ENCODE measurements at places on chromosomes 6 and 20.

DNA sequence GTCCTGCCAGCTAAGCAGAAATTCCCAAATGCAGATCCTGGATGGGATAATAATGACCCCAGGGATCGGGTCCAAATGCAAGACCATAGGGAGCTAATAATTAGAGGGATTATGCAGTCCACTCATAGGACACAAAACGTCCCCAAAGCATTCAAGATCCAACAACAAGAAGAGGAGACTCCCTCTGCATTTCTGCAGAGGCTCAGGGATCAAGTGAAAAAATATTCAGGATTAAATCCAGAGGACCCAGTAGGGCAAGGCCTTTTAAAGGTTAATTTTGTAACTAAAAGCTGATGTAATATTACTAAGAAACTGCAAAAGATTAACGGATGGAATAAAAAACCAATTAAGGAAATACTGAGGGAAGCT lies 22.2 kb downstream of the HLA-A start:
- DNase-seq, result no peak

DNA sequence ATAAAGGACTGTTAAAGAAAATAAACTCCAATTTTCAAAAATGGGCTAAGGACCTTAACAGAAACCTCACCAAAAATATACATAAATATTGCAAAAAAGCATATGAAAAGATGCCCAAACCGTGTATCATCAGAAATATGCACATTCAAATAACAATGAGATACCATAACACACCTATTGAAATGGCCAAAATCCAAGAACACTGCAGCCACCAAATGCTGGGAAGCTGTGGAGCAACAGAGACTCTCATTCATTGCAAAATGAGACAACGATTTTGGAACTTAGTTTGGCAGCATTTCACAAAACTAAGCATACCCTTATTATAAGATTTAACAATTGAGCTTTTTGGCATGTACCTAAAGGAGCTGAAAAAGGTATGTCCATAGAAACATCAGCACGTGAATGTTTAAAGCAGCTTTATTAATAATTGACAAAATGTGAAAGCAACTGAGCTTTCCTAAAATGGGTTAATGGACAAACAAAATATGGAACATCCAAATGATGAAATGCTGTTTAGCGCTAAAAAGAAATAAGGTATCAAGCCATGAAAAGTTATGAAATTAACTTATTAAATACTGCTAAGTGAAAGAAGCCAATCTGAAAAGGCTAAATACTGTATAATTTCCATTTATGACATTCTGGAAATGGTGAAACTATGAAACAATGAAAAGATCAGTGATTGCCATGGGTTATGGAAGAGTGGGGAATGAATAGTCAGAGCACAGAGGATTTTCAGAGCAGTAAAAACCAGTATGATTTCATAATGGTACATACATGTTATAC lies 592.6 kb upstream of the ADGRB3 start:
- DNase-seq, result no peak

GRCh38 chr20:44395461-44396340 lies 40.2 kb downstream of the HNF4A start:
- no peak for DNase-seq

DNA sequence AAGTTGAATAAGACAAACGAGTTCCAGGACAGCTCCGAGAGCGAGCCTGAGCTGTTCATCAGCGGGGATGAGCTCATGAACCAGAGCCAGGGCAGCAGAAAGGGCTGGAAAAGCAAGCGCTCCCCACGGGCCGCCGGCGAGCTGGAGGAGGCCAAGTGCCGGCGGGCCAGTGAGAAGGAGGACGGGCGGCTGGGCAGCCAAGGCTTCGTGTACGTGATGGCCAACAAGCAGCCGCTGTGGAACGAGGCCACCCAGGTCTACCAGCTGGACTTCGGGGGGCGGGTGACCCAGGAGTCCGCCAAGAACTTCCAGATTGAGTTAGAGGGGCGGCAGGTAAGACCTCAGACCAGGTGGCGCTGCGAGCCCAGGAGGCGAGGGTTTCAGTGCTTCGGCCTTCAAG lies 56.0 kb upstream of the TMEM181 start:
- no peak for DNase-seq

- peak; percentile 52 for DNase-seq
Measured at GRCh38 chr20:1489325-1489724, 1.9 kb downstream of the SIRPB2 start.

GRCh38 chr6:2314641-2315040 lies 69.2 kb upstream of the GMDS start:
- DNase-seq, result no peak

GRCh38 chr6:83470001-83470400 lies 39.1 kb upstream of the ME1 start:
- DNase-seq, result peak; percentile 27

DNA sequence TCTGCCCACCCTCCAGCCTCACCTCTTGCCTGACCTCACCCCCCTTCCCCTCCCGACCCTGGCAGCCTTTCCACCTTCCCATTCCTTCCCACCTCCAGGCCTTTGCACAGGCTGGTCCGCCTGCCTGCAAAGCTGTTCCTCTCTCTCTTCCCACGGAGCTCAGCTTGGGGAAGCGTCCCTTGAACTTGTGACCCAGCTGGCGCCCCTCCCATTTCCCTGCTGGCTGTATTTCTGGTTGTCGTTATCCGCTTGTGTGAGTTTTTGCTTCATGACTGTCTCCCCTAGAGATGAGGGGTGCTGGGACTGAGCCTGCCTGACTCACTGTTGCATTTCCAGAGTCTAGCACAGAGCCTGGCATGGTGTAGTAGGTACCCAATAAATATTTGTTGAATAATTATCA lies 32.5 kb downstream of the VSTM2L start:
- peak; percentile 75 for DNase-seq

DNA sequence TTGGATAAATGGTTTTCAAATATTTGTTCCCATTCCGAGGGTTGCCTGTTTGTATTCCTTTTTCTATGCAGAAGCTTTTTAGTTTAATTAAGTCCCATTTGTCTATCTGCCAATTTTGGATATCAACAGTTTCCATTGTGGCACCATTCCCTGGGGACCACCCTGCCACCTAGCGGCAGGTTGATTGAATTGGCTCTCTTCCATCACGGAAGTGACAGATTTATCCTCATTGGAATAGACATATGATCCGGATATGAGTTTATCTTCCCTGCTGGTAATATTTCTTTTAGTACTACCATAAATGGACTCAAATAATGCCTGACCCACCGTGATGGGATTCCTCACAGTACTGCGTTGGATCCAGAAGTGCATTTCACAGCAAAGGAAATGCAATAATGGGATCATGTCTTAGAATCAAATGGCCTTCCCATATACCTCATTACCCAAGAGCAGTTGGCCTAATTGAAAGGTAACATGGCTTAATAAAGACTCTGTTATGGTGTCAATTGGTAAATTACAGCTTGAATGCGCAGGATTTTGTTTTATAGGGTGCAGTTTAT lies 327.0 kb downstream of the BMP2 start:
- peak; percentile 62 for DNase-seq

DNA sequence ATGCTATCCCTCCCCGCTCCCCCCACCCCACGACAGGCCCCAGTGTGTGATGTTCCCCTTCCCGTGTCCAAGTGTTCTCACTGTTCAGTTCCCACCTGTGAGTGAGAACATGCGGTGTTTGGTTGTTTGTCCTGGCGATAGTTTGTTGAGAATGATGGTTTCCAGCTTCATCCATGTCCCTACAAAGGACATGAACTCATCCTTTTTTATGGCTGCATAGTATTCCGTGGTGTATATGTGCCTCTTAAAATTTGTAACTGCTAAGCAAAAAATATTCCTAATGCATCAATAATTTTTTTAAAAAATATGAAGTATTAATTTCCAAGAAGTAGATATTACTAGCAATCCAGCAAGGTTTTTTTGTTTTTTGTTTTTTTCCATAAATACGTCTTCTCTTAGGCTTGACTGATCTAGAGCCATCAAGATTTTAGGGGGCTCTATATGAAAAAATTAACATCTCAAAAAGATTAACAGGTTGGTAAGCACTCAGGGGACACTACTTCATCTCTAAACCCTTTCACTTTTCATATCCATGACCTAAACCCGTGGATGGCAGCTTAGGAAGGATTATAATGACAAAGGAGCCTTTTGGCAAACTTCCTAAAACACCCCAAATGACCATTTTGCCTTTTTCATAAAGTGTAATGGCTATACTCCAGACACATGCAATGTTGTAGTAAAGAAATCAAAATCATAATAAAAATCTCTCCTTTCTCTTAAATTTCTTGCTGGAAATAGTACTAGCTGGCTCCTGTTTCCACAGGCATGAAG lies 14.2 kb downstream of the MAP7 start:
- DNase-seq, result no peak

DNA sequence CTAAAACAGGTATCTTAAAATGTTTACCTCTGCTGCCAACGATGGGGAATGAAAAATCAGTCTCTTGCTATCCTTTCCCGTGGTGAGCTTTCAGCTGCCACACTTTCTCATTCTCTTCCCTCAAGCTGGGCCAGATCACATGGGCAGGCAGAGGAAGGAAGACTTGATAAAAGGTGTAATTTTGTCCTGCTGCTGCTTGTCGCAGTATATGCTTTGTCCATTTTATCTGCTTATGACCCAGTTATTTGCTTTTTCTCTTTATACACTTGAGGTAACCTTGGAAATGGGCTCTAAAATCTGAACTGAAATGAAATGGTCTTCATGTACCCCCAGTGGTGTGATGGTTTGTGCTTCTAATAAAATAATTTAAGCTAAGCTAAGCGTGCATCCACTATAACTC lies 695.9 kb upstream of the FLRT3 start:
- DNase-seq, result no peak

- DNase-seq, result no peak
Measured at GRCh38 chr20:13457487-13457886, 181.2 kb downstream of the TASP1 start.

DNA sequence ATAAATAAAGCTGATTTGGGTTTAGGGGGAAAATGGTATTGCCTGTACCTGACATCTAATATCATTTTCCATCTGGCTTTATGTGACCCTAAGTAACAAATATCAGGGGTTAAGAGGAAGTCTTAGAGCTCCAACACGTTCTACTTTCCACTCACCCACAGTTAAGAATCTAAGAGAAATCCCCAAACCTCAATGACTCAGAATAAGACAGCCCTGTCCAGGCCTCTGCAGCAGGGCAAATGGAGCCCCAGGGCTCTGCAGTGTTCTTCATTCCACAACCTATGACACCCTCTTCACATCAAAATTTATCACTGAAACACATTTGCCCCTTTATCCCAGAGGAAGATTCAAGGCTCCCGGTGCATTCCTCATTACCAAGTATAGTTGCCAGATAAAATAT lies 20.3 kb upstream of the TENT5A start:
- peak; percentile 58 for DNase-seq

GRCh38 chr6:76052314-76052713 lies 20.1 kb downstream of the IMPG1 start:
- no peak for DNase-seq

- no peak for DNase-seq
Measured at GRCh38 chr6:16274483-16274882, 36.1 kb downstream of the GMPR start.

DNA sequence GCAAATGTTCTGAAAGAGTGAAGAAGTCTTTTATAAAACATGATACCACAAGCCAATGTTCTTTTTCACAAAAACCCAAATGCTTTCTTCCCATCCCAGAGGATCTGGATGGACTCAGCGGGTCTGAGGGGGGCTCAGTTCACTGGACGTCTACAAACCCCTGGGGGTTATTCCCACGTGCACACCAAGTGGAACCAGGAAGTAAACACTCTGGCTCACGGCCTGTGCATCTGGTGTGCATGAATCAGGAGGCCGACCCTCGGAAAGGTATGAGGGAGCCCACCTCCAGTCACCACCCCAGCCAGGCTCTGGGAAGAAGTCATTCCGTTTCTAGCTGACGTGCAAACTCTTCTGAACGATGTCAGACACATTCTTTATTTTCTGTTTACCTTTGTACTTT lies 252.2 kb downstream of the DLL1 start:
- no peak for DNase-seq

GRCh38 chr6:169799474-169799926 lies 48.1 kb downstream of the ERMARD start:
- no peak for DNase-seq

DNA sequence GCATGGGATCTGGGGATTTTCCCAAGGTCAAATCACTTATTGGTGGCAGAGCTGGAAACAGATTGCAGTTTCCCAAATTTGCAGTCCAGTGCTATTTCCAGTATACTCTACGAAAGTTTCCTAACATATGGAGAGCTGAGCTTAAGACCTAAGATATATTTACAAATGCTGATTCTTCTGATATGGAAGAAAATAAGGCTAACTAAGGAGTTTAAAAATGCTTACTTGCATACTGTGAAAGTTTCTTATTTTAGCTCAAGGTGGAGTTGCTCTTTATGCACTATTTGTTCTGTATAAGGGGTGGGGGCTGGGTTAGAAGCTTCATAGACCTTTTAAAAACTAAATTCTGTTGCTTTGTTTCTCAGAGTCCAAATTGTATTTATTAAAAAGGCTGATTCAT lies 7.5 kb downstream of the CD109 start:
- no peak for DNase-seq

DNA sequence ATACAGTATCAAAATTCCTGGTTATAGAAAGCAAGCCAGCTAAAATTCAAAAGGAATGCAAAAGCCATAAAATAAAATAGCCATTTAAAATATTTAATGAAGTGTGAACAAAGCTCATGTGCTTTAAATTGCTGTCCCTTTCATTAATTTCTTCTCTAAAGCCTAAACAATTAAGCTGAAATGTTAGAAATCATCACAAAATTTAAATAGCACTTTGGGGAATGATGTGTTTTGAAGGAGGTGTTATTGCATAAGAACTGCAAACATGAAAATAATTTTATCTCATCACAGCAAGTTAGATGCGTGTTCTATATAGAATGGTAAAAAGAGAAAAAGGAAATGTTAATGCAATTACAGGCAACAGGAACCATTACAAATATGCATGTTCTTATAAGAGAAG lies 111.0 kb downstream of the RIMS1 start:
- DNase-seq, result no peak

DNA sequence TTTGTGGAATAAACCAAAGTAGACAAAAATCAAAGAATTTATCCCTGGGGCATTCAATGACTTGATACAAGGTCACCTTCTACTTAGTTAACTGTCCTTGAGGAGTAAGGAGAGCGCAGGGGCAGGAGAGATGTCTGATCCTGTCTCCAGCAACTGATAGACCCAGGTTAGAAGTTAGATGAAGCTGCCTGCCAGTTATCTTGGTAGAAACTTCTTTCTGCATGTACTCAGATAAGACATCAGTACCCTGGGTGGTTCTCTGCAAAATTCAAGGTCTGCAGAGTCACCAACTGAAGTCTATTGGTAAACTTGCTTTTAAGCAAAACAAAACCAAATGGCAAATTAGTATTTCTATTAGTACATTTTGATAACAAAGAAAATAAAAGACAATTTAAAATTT lies 2.7 kb downstream of the SGK1 start:
- no peak for DNase-seq

DNA sequence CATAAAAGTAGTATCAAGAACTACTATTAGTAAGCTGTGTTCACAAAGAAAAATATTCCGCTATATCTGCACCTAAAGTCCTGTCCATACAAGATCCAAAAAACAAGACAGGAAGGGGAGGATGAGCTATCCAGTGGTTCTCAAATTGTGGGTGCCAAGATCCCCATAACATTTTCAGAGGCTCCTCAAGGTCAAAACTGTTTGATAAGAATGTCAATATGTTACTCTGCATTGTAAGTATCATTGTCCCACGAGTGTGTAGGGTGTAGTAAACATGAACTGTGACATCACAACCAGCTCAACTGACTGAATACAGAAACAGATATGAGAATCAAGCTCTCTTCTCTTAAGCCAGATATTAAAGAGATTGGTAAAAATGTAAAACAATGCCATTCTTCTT lies 81.9 kb upstream of the HIVEP1 start:
- DNase-seq, result no peak

Measured in suppressor macrophage (primary cell).